ENCODE measurements at places on chromosomes 13 and 19. TPM values are rescaled to one million over a fixed set of nuclear protein-coding genes. Genes with fewer than 3 reads are reported as not detected.

The SYT5 gene
- not detected for total RNA-seq

The CLDND2 gene
- 4.8 TPM for total RNA-seq

The SULT2B1 gene
- total RNA-seq: not detected

The MISP3 gene
- total RNA-seq: 2.5 TPM

The CGB1 gene
- total RNA-seq: not detected

The MYCBP2 gene
- total RNA-seq: 67.3 TPM

The SPART gene
- total RNA-seq: 22.5 TPM
